Activated CD4-positive, alpha-beta T cell treated with anti-CD3 and anti-CD28 coated beads, Interleukin-2, amount 50 U/mL, for 24 hours (primary cell): ENCODE measurements at places on chromosomes 12 and 14.

DNA sequence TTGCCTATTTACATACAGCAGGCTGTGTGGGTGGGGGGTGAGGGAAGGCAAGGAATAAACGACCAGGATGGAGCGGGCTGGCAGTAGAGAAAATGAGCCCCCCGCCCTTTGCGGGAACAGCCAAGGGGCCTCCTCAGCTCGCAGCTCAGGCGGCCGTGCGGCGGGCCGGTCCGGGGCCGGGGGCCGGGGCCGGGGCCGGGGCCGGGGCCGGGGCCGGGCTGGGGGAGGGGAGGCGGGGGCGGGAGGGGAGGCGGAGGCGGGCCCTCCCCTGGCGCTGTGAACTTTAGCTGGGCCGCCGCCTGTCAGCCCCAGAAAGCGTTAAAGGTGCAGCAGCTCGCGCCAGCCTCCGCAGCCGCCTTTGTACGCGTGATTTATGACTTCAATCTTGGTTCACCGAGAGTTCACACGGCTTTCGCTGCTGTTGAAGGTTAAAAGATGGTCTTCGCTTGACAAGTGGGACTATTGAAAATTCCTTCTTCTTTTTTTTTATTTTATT lies 28.8 kb downstream of the HOXC4 start:
- peak; percentile 18 for DNase-seq

- DNase-seq = peak; percentile 77
Observed at GRCh38 chr14:105248368-105249181, at the start of gene BTBD6. Gene BTBD6 (plus strand): TSS chr14:105248533. CDS start chr14:105248712, 179 bp downstream.

GRCh38 chr12:98403936-98404335 lies 111.5 kb upstream of the TMPO start:
- no peak for DNase-seq

- no peak for DNase-seq
Observed at GRCh38 chr12:45695035-45695434, 34.5 kb upstream of the ARID2 start.

GRCh38 chr12:4047421-4047820 lies 174.2 kb upstream of the PARP11 start:
- DNase-seq = no peak

DNA sequence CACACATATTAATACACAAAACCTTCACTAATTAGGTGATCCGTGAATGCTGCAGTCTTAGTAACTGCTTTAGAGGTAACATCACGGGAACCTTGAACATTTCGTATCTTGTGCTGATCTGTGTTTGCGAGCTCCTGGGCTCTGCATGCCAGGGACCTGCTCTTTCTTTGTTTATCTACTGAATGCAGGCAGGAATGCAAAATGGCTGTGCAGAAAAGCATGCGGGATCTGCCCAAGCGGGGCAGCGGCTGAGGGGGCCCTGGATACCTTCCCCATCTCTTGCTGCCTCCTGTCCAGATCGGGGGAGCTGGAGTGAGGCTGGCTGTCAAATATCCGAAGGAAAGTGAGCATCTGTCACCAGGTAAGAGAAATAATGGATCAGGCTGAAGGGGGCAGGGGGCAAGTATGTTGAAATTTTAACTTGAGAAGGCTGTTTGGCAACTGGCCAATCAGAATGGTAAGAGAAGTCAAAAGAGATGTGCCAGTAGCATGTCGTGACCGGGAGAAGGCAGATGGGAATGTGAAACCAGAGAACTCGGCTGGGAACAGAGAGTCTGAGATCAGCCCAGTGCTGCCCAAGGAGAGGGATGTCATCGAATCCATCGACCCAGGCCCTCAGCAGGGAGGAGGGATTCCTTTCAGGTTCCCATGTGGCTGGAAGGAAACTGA lies 191.4 kb downstream of the TTC7B start:
- no peak for DNase-seq

GRCh38 chr12:8816448-8817050 lies 5.9 kb upstream of the A2ML1 start:
- DNase-seq = no peak

DNA sequence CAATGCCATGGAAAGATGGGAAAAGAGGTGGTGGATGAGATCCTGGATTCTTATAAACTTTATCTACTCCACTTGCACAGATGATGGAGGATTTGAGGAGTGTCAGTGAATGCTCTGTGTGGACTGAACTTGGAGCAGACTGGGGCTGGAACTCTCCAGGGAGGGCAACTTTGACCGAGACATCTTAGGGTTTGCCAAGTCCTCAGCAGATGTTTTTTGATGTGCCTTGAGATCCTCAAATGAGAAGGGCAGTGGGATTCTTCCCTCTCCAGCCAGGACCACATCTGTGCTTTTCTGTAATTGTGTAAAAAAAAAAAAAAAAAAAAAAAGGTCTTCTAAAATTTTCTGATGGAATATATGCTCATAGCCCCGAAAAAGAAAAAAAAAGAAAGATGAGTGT lies 23.0 kb upstream of the MYL2 start:
- no peak for DNase-seq

DNA sequence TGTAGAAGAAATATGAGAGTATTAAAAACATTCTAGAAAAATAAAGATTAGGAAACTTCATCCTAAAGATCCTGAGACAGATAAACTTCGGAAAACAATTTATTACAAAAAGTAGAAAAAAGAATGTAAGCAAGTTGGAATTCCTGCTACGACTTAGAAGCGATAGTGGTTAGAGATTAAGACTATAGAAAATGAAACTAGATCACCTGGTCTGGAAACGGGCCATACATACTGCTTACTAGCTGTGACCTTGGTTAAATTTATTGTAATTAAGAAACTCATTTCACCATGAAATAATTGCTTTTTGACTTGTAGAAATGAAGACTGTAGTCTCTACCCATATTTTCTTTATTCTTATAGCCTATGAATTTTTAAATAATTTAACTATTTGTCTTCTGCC lies 614.1 kb downstream of the SLC16A7 start:
- no peak for DNase-seq

DNA sequence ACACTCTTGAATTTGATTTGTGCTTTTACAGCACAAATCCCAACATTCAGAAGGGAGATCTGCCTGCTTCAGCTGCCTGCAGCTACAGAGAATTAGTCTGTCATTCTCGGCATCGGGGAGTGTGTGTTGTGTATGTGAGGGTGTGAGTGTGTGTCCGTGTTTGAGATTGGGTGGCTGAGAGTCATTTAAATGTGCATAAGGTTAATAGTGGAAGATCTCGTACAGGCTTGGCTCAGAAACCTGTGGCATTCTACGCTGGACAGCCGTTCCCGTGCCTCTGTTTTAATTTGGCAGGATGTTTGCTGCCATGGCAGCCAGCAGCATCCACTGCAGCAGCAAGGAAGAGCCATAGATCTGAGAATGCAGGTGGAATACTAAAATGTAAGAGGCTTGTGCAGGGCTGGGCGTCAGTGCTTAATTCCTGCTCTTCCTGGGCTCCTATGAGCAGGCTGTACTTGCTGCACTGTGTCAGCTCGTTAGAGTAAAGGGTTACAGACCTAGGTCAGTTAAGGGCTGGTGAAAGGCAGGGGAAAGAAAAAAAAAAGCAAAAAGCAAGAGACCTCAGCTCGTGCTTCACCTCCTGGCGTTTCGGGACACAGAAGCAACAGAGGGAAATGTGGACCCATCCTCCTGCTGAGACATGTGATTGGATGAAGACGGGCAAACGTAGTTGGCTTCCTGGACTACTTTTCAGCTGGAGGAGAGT lies 205.4 kb downstream of the NAV3 start:
- no peak for DNase-seq
